ENCODE measurements at places on chromosomes 3 and 15.

GRCh38 chr15:79740561-79740960 is 156.3 kb downstream of the MTHFS start:
- no peak for DNase-seq

GRCh38 chr15:33547876-33548275 is 237.1 kb downstream of the RYR3 start:
- DNase-seq = peak; percentile 3

GRCh38 chr3:140440446-140440845 is 237.4 kb upstream of the TRIM42 start:
- no peak for DNase-seq

GRCh38 chr3:10317311-10317960 is 3.5 kb downstream of the SEC13 start:
- no peak for DNase-seq

GRCh38 chr3:27454914-27455313 is 29.3 kb downstream of the SLC4A7 start:
- no peak for DNase-seq

GRCh38 chr3:103589770-103590169 is 1155.0 kb downstream of the ZPLD1 start:
- DNase-seq = no peak
